ENCODE measurements at places on chromosomes 2 and 18. TPM values are rescaled to one million over a fixed set of nuclear protein-coding genes. Genes with fewer than 3 reads are reported as not detected.

STPG4 gene
- 0.29 TPM for total RNA-seq

LMAN2L gene
- 12.7 TPM for total RNA-seq

MYO1B gene
- total RNA-seq: 119 TPM

MALL gene
- total RNA-seq: 130 TPM

COL4A3 gene
- total RNA-seq: not detected

PAIP2B gene
- 0.33 TPM for total RNA-seq

DUSP28 gene
- 2.6 TPM for total RNA-seq

ADRA2B gene
- not detected for total RNA-seq
